ENCODE measurements at places on chromosomes 6 and 20.
A peak's percentile ranks its signal among the peaks of the same experiment; 100 is the strongest.

- DNase-seq, result no peak
These were observed 13.5 kb downstream of the HLA-A start for GRCh38 chr6:29955783-29956182.

DNA sequence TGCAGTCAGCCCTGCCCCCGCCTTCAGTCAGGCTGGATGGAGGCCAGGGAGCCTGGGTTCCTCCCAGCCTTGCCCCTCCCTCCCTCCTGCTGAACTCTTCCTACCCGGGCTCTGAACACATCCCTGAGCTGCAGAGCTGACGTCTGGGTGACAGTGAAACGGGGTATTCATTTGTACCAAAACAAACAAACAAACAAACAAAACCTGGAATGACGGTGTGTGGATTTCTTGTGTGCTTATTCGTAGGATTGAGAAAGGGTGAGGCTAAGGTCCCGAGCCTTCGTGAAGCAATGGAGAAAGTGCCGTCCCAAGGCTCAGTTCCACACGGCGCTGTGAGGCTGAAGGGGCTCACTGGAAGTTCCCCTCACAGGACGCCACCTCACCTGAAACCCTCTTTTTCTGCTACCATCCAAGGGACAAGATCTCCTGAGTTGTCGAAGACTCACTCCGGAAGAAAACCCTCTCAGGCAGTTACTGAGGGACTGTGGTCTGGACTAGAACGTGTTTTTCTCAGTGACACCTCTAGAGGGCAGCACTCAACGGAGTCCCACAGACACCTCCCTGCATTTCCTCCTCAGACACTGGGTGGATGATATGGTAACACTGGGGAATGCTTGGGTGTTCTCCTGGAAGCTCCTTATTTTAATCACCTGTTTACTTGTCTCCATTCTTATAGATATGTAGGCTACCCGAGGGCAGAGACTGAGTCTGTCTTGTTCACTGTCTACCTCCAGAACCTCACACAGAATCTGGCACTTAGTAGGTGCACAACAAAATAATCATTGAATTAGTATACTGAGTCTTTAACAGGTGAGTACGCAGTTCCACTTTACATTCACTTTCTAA is 27.3 kb downstream of the GSTA3 start:
- peak; percentile 80 for DNase-seq

- DNase-seq, result no peak
These were observed 132.1 kb upstream of the FAM184A start for GRCh38 chr6:119210596-119210995.

GRCh38 chr20:38295811-38296210 is 8.1 kb upstream of the BPI start:
- DNase-seq, result no peak

DNA sequence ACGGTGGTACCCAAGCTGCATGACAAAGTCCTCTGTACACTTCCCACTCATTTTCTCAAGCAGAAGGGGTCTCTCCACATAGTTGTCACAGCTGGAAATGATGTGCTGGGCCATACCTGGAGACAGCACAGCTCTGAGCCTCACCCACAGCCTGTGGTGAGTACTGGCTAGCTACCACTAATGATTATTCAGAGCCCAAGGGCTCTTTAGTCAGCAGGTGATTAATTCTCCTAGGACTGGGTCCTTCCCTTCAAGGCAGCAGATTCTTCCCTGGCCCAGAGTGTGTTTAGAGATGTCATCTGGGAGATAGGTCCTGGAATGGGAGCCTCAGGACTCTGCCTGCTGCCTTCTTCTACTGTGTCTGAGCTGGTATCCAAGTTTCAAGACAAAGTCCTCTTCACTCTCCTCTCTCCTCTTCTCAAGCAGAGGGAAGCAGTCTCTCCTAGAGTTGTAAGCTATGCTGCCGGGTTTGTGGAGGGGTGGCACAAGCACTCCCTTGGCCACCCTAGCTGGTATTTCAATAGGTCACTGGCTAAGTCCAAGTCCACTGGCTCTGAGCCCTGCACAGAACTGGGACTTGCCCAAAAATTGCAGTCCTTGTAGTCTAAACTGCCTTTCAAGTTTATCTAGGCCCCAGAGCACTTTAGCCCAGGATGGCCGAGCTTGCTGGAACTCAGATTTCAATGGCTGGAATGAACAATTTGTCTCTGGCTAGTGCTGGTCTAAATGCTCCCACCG is 49.8 kb upstream of the VGLL2 start:
- DNase-seq, result no peak

DNA sequence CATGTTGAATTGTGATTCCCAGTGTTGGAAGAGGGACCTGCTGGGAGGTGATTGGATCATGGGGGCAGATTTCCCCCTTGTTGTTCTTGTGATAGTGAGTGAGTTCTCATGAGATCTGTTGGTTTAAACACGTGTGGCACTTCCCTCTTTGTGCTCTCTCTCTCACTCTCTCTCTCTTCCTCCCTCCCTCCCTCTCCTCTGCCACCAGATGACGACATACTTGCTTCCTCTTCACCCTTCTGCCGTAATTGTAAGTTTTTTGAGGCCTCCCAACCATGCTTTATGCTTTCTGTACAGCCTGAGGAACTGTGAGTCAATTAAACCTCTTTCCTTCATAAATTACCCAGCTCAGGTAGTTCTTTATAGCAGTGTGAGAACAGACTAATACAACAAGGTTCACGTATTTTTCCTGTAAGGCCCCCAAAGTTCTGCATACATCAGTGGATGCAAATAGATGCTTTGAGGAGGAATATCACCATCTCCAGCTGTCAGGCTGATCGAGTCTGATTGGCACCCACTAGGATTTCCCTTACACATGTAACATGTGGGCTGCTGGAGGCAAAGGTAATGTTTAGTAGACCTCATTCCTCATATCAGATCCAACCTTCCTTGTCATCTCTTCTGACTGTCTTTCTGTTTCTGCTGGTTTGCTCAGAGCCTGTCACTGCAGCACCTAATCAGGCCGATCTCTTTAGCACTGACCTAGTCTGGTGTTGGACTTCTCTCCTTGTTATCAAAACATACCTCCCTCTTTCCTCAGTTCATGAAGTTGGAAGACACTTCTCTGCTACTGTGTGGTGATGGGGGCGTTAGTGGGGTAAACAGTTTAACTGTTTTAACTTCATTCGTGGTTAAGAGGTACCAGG is 54.3 kb upstream of the BACH2 start:
- DNase-seq, result no peak

DNA sequence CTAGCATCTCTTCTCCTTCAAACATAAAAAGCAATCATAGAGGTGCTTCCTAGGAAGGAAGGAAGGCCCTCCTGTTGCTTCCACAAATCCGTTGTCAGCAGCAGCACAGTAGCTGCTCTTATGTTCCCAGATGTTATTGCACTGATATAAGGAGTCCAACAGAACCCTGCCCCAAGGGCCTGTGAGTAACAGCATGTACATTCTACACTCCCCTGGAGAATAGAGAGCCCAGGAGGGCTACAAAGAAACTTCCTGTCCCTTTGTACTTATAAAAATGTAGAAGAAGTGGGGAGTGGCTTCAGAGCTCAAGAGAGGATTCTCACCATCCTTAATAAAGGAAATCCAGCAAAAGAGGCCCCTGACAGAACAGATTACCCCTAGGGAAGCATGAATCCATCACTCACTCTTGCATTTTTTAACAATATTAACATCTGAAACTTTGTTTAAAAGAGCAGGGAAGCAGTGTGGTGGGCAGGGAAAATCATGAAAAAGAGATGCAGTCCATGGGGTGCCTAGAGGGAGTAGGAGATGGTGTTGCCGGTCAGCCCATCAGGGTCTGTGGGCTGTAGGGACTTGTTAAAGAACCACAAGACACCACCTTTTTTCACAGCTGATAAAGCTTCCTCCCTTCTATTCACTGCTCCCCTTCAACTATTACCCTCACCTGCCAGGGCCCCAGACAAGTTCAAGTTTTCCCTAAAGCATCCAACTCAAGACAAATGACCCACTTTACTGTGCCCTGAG is 104.5 kb upstream of the ADGRF1 start:
- DNase-seq, result peak; percentile 68

Data from fibroblast of skin of scalp (primary cell).